Neural crest cell (in vitro differentiated cells): ENCODE measurements at places on chromosomes 12 and 14.

GRCh38 chr12:65630555-65630954 lies 193.7 kb upstream of the HMGA2 start:
- no peak for DNase-seq

- DNase-seq: no peak
These were observed 28.0 kb downstream of the CALM1 start for GRCh38 chr14:90424686-90425372.

- no peak for DNase-seq
These were observed 29.2 kb downstream of the DYRK4 start for GRCh38 chr12:4591180-4591687.

- no peak for DNase-seq
These were observed 198.9 kb downstream of the ZFP36L1 start for GRCh38 chr14:68593806-68594536.

GRCh38 chr12:64187370-64187769 lies 34.7 kb downstream of the KICS2 start:
- DNase-seq: no peak

GRCh38 chr14:102079700-102079979 lies 7.2 kb downstream of the HSP90AA1 start:
- DNase-seq: no peak

- no peak for DNase-seq
These were observed 244.3 kb upstream of the NOVA1 start for GRCh38 chr14:26841920-26842741.

DNA sequence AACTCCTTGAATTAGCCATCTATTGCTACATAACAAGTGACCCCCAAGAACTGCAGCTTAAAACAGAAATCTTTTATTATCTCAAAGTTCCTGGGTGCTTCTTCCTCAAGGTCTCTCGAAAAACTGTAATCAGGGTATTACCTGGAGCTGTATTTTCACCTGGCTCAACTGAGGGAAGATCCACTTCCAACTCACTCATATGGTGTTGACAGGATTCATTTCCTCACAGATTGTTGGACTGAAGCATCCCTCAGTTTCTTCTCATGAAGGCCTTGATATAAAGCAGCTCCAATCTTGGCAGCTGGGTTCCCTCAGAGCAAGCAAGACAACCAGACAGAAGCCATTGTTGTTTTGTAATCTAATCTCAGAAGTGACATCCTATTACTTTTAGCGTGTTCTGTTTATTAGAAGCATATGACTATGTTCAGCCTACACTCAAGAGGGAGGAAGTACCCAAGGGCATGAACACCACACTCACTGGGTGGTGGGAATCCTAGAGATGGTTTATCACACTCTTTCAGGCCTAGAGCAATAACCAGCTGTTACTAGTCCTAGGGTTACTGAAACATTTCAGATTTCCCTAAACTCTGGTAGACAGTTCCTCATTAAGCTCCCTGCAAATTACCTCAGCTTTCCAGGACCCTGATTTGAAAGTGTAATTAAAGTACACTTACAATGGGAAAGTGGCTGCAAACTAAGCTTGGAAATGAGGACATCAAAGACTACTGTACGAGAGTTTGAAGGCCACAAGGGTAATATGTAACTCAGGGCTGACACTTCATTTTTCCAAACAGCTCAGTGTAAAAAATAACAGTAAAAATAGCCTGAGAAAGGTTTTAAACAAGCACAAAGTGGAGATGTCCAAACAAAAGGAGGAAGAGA lies 222.2 kb downstream of the SEC23A start:
- no peak for DNase-seq

DNA sequence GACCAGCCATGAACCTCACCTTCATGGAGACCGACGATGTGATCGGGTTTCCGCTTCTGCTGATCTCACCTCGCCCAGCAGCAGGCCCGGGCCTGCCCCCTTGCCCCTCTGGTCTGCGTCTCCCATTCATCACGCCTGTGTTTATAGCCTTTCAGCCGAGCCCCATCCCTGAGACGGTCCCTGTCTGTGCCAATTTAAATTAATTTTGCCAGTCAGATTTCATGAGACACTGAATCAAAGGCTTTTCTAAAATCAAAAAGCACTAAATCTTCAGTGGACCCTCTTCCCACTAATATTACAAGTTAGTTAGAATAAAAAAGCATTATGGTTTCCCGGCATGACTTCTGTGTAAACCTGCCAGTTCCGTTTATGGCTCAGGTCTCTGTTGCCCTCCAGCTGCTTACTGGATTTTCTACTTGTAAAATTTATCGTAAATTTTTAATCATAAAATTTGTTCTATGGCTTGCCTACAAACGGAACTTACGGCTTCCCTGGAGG lies 155.9 kb downstream of the ESRRB start:
- no peak for DNase-seq

GRCh38 chr12:79016181-79016580 lies 151.6 kb downstream of the SYT1 start:
- DNase-seq: no peak

- no peak for DNase-seq
These were observed 8.4 kb upstream of the PGF start for GRCh38 chr14:74963705-74964271.

- DNase-seq: no peak
These were observed 2.3 kb upstream of the ACVRL1 start for GRCh38 chr12:51904951-51905470.

GRCh38 chr12:3604286-3604685 lies 113.3 kb downstream of the PRMT8 start:
- DNase-seq: no peak

- DNase-seq: no peak
These were observed 75.9 kb upstream of the ANO2 start for GRCh38 chr12:6020930-6021329.

DNA sequence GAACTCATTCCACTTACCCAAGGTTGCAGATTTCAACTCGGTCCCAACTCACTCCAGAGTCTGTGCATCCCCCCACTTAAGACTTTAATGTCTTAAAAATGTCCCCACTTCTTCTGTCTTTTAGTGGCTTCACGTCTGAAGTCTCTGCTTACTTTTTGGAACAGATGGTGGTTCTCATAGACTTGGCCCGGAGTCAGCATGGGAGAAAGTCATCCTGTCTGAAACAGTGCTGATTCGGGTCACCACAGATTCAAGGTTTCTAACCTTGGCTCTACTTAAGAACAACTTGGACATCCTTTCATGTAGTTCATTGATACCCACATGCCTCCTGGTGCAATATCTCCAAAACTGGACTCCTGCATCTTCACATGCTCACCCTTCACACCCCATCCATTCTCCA lies 26.0 kb downstream of the CHST11 start:
- no peak for DNase-seq

GRCh38 chr12:72270961-72271360 lies 1.2 kb upstream of the TRHDE start:
- no peak for DNase-seq

- DNase-seq: no peak
These were observed 26.2 kb downstream of the ANG start for GRCh38 chr14:20714593-20715250.

DNA sequence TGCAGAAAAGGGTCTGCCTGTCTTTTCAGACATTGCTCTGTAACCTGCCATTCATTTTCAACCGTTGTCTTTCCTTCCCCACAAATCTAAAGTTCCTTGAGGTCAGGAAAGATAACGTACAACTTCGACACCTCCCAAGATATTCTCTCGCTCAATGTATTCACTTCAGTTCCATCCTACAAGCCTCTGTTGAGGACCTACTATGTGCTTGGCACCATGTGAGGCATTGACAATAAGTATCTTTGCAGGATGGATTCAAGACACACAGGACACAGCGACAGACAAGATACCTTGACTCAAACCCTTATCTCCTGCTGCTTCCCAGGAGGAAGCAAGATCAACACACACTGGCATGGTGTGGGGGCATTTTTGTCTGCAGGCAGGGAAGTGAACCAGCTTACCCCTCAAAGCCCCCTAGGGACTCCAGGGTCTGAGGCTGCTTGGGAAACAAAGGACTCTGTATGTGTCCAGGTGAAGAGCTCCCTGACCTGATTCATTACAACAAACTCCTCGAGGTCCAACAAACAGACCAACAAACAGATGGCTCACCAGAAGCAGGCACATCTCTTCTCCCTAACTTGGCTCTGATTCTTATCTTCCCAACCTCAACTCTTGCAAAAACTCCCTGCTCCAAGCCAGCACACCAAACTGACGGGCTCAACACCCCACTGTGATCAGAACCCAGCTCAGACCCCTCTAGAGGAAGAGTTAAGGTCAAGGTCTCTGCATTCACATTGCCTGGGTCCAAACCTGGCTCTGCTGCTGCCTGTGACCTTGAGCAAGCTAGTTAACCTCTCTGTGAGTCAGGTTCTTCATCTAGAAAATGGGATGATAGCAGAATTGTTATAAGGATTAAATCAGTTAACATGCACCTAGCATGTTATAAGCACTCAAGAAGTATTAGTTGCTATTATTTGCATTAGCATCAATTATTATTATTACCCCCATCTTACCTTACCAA lies 6.3 kb downstream of the NUAK1 start:
- no peak for DNase-seq

DNA sequence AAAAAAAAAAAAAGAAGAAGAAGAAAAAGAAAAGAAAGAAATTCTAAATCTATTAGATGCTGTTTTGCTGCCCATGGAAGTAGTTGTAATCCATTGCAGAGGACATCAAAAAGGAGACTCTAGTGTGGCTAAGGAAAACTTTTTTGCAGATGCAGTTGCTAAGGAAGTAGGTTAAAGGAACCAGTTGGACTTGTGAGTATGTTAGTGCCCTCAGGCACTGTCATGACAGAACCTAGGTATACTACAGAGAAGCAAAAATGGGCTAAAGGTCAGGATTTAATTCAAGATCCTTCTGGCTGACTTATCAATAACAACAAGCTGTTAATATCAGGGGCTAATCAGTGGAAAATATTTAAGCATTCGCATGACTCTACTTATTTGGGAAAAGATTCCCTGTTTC lies 1571.6 kb upstream of the FLRT2 start:
- DNase-seq: no peak
